Stimulated activated CD8-positive, alpha-beta memory T cell treated with anti-CD3 and anti-CD28 coated beads, Interleukin-4, amount 100 ng/mL, for 1 hour (primary cell): ENCODE measurements at places on chromosomes 11 and 22.

DNA sequence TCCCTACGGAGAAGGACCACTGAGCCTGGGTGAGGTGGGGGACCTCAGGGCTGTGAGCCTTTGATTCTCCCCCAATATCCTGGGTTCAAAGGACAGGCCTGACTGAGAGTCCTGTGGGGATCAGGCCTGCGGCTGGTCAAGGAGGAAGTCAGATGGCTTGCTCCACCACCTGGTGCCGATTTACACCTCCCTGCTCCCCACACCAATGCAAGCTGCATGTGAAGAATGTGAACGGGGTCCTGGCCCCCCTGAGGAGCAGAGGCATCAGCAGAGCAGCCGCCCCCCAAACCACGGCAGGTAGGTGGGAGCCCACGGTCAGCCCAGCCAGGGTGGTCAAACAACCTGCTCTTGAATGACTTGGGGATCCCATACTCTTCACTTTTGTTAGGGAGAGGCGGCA, 6.7 kb downstream of the ADAMTS8 start:
- DNase-seq, result no peak

DNA sequence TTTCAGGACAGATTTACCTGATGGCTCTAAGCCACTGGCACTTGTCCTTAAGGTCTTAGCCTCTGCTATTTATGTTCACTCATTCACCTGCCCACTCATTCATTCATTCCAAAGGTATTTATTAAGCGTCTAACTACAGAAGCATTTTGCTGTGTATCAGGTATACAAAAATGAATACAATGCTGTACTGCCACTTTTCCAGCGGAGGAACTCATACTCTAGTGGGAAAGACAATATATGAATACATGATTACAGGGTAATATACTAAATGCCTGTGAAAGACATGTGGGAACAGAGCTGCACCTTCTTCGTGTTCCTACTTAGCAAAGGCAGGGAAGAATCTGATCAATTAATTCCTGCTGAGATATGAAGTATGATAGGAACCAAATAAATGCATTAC, 43.7 kb downstream of the CLMP start:
- DNase-seq, result no peak

DNA sequence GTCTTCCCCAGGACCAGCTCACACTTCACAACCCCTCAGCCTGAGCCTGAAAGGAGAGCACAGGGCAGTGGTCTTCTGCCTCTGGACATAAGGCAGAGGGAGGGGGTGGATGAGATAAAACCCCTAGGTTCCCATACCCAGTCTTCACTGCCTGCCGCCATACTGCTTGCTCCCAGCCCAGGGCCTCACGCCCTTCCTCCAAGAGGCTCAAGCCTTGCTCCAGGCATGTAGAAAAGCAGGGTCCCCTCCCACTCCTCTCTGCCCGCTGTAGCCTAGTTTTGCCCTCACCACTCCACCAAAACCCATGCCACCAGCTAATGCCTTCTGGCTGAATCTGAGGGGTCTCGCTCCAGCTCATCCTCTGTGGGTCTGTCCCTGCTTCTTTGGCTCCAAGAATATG, 5.2 kb downstream of the ARRB1 start:
- DNase-seq, result no peak

- no peak for DNase-seq
Measured at GRCh38 chr11:121282886-121283502, 9.6 kb upstream of the SC5D start.

GRCh38 chr11:23865341-23865975, 631.4 kb upstream of the LUZP2 start:
- no peak for DNase-seq

- no peak for DNase-seq
Measured at GRCh38 chr22:36961626-36962025, 48.2 kb downstream of the CSF2RB start.

- DNase-seq, result no peak
Measured at GRCh38 chr11:61075891-61076290, 26.4 kb upstream of the CD5 start.

- no peak for DNase-seq
Measured at GRCh38 chr22:44814266-44815098, 62.1 kb downstream of the ARHGAP8 start.

DNA sequence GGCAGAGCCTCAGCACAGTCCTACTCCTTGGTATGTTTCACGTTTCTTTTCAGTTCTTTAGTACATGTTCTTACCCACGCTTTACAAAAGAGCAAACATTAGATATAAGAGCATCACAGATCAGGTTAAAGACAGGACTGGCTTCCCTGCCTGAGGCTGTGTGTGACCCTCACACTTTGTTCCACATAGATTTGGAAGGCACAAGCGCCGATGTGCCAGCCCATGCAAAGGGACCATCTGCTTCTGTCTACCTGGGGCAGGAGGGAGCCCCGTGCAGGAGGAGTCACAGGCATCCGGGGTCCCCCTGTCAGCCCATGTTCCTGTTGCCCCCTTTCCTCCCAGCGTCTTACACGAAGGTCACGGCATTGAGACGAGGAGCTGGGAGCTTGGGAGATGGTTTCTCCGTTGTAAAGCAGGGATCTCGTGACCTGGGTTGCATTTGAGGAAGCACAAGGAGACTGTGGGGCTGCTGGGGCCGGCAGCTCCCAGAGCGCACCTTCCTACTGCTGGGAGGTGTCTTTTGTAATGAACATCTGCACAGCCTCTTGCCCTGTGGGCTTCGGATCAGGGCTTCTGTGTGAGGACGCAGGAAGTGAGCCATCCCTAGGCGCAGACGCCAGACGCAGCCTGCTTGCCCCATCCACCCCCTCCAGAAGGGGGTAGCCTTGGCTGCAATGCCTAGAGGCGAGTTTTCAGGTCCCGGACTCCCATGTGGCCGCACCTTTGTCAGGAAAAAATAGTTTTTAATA, 72.6 kb downstream of the SCN3B start:
- no peak for DNase-seq

- no peak for DNase-seq
Measured at GRCh38 chr11:31795706-31796498, 15.2 kb downstream of the PAX6 start.

DNA sequence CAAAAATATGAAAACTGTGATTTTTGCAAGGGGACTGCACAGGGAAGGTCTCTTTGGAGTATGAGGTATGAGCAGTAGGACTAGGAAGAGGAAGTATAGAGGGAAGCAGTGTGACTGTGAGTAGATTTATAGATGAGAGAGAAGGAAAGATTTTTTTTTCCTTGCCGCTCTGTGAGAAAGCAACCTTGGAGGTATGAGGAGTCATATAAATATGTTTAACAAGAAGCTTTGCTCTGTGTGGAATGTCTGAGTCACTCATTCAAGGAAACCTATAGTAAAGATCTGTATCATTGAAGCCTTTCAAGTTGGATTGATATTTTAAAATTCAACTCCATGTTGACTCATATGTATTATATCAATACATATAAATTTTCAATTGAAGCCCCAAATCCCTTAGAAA, 26.2 kb downstream of the DNHD1 start:
- no peak for DNase-seq

- no peak for DNase-seq
Measured at GRCh38 chr22:23212061-23213021, 32.0 kb downstream of the BCR start.

GRCh38 chr11:69475866-69476471, 5.5 kb upstream of the LINC01488 start:
- DNase-seq, result no peak

- DNase-seq, result no peak
Measured at GRCh38 chr11:47669856-47670255, 27.5 kb upstream of the MTCH2 start.

GRCh38 chr22:25970374-25970911, 198.8 kb upstream of the SEZ6L start:
- DNase-seq, result no peak

GRCh38 chr11:131370090-131370751, at the start of gene NTM:
Gene NTM (plus strand): TSS chr11:131370615.
- DNase-seq, result no peak

DNA sequence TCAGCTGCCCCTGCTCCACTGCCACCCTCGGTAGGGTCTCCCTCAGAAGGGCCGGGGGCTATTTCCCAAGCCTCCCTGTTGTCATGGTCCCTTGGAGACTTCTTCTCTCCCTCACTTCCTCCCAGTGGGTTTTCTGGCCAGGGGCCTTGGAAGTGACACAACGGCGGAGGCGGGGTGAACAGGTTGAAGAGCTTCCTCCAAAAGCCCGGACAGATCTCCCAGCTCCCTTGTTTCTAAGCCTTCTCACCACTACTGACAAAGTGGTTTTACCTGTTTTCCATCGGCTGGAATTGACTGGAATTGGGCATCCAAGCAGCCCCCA, 14.5 kb downstream of the MYH9 start:
- no peak for DNase-seq

DNA sequence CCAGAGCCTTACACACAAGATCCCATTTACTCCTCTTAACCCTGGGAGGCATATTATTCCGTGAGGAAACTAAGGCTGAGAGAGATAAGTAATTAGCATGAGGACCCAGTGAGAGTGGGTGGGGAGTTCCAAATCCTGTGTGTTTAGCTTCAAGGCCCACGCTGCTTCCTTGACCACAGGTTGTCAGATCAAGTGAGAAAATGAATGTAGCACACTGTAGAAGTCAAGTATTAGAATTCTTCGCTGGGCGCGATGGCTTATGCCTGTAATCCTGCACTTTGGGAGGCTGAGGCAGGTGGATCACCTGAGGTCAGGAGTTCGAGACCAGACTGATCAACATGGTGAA, 3.8 kb downstream of the CYB561A3 start:
- DNase-seq, result no peak

GRCh38 chr11:61617515-61617914, 36.6 kb upstream of the SYT7 start:
- DNase-seq, result no peak

DNA sequence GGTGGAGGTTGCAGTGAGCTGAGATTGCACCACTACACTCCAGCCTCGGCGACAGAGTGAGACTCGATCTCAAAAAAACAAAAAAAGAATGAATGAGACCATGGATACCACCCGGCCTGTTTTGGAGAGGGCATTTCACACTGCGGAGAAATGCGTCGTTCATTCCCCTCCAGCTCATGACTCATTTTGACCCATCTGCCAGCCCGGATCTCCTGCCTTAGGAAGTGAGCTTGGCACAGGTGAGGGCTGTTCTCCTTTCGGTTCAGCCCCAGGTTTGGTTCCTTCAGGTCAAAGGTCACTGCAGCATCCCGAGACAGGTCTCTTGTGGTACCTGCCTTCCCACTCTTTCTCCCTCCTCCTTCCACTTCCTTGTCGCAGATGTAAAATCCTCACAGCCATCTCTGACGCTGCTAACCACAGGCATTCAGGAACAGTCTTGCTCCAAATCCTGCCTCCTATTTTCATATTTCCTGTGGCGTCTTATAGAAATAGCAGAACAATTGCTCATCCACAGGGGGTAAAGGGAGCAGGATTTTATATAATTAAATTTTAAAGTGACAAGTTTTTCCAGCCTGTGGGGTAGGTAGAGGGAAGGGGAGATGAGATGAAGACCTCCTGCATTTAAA, 517.9 kb downstream of the NTM start:
- DNase-seq, result no peak

DNA sequence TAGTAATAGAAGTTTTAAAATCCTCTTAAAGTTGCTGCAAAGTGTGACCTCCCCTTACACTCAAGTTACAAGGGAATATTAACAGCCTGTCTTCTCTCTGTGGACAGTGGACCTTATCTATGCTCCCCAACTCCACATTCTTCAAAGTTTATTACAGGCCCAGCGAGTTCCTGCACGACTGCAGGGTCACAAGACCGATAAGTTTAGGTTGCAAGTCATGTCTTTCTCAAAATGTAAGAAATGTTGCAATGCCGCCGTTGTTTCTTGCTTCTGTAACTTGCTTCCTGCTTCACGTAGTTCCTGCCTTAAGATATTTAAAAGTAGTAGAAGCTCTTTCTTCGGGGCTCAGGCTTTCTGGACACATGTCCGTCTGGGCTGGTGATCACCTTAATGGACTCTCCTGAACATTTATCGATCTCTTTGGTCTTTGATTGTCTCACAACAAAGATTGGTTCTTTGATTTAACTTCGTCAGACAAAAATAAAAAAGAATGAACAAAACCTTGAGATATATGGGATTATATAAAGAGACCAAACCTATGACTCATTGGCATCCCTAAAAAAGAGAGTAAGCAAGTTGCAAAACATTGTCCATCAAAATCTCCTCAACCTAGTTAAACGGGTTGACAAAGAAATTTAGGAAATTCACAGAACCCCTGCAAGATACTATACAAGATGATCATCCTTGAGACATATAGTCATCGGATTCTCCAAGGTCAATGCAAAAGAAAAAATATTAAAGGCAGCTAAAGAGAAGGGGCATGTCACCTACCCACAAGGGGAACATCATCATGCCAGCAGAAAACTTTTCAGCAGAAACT, 45.4 kb upstream of the GLYAT start:
- no peak for DNase-seq

- no peak for DNase-seq
Measured at GRCh38 chr11:94560834-94561233, 6.3 kb upstream of the PIWIL4 start.

DNA sequence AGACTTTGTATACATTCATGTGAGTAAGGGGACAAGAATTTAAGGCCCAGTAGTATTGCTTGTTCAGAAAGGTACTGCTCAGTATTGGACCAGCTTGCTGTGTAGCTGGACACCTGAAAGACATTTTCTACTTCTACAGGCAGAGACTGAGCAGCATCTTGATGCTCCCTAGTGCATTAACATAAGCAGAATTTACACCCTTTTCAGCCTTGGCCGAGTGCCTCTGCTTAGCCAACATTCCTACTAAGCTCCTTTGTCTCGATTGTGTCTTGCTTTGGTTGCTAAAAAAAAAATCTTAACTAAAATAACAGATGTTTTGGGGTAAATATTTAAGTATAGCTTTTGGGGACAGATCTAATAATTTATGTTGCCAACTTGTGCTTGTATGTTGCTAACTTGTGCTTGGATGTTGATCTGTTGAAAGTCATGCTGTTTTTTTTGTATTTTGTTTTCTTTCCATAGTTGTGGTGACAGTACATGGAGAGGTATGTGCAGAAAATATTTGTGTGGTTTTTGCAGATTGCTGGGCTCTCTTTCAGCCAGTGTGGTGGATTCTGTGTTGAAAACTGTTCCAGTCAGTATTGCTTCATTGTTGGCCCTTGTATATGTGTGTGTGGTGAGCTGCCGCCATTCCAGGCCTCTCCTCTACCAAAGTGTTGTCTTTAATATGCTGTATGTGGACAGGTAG, 3.7 kb downstream of the PTS start:
- no peak for DNase-seq

GRCh38 chr11:60912223-60912850, 1.6 kb upstream of the TMEM109 start:
- no peak for DNase-seq

DNA sequence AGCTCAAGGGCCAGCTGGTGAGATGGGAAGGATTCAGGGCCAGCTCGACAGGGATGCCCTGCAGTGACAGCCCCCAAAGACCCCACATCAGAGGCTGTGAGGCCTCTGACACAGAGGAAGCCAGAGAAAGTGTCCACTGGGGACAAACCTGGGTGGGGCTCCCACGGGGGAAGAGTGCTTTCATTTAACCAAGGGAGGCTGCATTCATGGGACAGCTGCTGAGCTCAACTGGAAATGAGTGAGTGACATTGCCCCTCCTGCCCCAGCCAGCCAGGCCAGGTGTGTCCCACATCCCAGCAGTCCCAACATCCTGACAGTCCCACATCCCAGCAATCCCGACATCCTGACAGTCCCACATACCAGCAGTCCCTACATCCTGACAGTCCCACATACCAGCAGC, 61.0 kb downstream of the DHCR7 start:
- DNase-seq, result no peak

GRCh38 chr11:1931341-1932104, 12.0 kb downstream of the TNNT3 start:
- DNase-seq, result no peak
